ENCODE measurements at places on chromosomes 16 and 17.

DNA sequence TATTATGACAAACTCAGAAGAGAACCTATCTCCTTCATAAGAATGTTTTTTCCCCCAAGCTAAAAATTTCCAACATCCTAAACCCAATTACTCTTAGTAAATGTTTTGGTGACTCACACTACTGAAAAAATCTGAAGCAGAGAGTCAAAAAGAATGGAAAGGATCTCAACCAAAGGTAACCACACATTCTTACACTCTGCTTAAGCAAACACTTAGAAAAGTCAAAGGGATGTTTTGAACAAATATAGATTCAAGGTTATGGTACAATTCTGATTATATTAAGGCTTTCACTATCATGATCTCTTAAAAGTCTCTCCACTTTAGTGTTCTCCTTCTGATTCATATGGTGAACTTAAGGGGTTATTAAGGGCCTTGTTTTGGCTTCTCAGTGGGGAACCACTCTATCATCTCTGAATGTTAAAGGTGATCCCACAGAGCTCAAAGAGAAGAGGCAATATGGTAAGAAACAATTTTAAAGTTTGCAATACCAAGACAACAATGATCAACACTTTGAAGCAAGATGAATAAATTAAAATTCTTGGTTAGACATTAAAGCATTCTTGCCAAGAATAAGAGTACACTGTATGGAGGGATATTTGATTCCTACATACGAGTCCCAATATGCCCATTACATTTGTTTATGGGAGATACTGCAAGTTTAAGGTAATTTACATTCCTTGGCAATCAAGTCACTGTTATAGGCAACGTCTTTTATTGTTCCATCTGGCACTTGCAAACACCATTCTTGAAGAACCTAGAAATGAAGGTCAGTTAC, 69.2 kb downstream of the CDC27 start:
- no peak for DNase-seq

DNA sequence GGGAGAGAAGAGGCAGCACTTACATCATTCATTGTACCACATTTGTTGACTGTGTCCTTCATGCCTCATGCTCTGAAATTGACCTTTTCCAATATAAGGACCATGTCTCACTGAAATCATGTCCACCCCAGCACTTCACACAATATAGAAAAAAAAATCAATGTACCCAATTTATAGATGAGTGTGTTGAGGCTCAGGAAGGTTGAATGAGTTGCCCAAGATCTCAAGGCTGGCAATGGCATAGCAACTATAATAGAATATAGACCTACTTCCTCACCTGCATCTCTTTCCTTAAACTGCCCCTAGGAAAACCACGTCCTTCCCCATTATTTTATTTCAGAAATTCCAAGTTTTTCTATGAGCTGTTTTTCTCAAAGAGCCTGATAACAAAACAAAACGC, 912 bp upstream of the VAT1L start:
- no peak for DNase-seq

DNA sequence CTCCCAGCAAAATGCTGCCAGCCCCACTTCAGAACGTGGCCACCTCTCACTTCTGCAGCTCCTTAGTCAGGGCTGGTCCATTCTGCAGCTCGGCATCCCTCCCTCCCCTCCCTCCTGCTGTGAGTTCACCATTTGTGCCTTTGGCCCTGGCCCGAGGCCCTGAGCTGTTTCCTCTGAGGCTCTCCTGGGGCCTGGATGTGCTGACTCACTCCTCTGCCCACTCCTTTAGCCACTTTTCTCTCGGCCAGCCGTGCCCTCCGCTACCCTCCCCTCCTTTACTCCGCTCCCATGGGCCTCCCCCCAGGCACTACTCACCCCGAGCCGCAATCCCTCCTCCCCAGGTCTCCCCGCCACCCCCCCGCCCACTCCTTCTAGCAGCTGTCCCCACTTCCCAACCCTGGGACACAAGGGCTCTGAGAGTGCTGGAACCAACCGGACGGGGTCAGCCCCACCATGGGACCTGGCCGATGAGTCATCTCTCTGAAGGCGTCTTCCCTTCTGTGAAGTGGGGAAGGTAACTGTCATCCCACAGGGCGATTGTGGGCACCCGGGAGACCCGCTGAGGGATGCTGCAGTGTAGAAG, 11.5 kb downstream of the KCNG4 start:
- DNase-seq: peak; percentile 8

DNA sequence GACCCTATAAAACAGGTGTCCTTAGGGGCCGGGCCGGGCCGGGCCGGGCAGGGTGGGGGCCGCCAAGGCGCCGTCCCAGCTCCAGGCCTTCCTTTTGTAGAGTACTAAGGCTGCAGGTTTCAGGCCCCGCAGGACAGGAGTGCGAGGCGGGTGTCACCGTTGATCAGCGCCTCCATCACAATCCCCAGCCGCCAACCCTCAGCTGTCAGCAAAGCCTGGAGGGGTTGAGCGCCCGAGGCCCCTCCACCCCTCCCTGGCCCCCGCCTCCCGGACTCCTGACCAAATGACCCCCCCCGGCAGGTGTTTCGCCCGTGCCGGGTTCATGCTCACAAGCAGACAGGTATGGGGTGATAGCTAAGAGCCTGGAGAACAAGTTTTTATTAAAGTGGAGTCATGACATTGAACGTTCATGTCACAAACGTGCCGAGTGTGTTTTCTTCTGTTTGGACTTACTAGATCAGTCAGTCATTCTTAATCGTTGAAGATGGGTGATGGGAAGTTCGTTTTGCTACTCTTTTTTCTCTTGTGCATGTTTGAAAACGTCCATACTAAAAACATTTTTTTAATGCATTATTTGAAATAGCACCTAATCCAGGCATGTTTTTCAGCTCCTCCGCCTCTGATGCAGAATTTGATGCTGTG, 534 bp downstream of the ARL2BP start:
- DNase-seq: no peak
